ENCODE measurements at places on chromosomes 4 and X.

- DNase-seq, result no peak
Observed at GRCh38 chr4:8600686-8601085, 8.1 kb downstream of the CPZ start.

- no peak for DNase-seq
Observed at GRCh38 chr4:61336488-61336887, 136.4 kb downstream of the ADGRL3 start.

DNA sequence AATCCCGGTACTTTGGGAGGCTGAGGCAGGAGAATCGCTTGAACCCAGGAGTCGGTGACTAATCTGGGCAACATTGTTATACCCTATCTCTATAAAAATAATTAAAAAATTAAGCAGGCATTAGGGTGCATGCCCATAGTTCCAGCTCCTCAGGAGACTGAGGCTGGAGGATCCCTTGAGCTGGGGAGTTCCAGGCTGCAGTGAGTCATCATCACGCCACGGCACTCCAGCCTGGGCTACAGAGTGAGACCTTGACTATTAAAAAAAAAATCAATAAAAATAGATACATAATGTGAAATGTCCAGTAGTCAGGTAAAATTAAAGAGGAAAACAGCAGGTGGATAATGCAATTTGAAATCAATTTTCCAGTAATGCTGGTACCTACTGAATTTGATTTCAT is 14.6 kb downstream of the ADGRL3 start:
- no peak for DNase-seq

DNA sequence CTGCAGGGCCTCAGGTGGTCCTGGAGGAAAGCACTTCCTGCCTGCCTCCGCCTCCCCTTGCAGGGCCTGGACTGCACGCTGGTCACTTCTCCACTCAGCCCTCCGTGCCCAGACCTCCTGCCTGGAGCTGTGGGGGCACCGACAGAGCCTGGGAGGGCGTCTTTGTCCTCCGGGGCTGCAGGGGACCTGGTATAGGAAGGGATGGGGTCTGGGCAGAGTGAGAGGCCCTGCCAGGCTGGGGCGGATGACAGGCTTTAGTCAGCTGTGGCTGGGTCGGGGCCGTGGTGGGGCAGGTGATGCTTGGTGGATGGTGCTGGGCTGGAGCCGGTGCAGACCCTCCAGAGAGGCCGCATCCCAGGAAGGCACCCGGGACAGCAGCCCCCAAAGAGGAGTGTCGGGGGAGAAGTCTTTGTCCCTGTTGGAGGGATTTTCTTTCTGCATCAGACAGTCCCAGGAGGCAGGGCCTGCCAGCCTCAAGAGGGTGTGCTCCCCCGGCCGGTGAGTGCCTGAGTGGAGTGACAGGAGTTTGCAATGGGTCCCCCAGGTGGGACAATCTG is 1.3 kb downstream of the DOK7 start:
- DNase-seq, result no peak

- no peak for DNase-seq
Observed at GRCh38 chr4:139918591-139918990, 235.4 kb downstream of the MAML3 start.

DNA sequence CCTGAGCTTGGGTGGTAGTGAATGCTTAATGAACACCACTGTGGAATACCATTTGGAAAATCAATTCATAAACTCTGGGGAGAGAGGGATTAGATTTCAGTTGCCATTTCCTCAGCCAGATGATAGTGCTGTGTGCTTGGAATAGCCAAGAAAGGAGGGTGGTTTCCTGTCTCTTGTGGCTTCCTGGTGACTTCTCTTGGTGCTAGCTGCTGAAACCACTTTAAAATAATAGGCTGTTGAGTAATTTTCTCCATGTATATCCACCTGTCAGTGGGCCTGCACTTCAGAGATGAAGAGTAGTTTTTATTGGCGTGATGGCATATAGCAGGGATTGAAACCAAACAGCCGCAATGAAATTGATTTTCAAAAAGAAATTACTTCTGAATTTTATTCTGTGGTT is 11.8 kb downstream of the EDA start:
- no peak for DNase-seq

GRCh38 chr4:6660430-6660829 is 19.9 kb downstream of the MRFAP1 start:
- no peak for DNase-seq

Measured in HFF-Myc (cell line).